GM04504 (cell line): ENCODE measurements at places on chromosomes 5 and 9.

GRCh38 chr9:134335486-134336220, 9.4 kb downstream of the RXRA start:
- DNase-seq: no peak

DNA sequence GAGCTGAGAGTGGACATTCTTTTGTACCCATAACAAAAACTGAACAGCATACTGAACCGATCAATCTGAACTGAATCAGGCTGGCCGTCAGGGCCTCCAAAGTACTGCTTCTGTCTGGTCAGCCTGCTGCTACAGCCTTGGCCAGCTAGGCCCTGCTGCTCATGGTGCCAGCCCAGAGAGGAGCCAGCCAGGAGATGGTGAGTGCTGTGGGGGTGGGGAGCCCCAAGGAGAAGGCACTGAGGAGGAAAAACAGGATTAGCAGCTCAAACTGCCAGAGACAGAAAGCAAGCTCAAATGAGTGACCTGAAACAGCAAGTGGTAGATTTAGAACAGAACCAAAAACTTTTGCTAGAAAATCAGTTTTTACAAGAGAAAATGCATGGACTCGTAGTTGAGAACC, 23.9 kb downstream of the SRP19 start:
- no peak for DNase-seq

- no peak for DNase-seq
These were observed 91.0 kb upstream of the COL5A1 start for GRCh38 chr9:134550584-134550983.

DNA sequence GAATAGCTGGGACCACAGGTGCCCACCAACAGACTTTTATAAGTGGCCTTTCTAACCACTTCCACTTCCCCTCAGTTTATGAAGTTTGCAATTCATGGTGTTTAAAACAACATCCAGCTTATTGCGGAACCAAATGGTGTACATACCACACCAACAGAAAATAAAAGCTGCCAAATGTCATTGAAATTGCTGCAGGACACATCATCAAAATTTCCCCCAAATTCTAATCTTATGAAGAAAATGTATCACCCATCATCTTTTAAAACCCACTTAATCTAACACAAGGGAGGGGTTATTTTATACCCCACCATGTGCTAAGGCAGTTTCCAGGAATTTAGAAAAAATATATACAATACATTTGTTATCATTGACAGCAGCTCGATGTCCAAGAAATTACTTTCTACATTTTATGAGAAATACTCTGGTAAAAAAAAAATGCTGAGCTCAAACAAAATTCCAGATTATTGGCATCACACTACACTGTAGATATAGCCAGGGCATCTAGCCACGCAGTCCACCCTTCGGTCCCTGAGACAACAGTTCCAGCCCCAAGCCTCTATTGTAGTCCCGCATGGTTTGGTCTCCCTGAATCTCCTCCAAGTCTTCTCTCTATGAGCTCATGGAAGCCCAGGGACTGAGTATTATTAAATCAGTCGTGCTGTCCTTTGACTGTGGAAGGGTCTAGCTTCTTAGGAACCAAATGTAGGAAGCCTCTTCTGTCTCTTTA, 372.8 kb upstream of the SLC30A5 start:
- DNase-seq: no peak

- DNase-seq: no peak
These were observed 51.1 kb downstream of the CCDC192 start for GRCh38 chr5:127754259-127754658.

DNA sequence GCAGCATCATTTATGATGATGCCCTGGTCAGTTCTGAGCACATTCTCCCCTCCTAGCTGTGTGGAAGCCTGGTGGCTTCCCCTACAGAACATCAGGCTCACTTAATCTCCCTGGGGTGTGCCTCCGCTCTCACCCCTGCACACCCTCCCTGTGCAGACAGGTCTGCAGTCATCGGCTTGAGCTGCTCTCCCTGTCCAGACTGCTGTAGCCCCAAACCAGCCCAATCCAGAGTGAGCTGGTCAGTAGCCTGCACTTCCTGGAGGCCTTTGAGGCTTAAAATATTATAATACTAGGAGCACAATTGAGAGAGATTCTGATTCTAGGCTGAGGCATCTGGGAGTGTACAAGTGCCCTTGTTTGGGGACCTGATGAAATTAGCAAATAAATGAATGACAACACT, 60.2 kb downstream of the PPARGC1B start:
- DNase-seq: no peak

GRCh38 chr9:136857166-136857565, 5.0 kb downstream of the MAMDC4 start:
- DNase-seq: no peak

- DNase-seq: no peak
These were observed 182.3 kb downstream of the SPATA31D1 start for GRCh38 chr9:82170866-82171265.

GRCh38 chr9:86460216-86461002, 106.2 kb upstream of the TUT7 start:
- DNase-seq: no peak

DNA sequence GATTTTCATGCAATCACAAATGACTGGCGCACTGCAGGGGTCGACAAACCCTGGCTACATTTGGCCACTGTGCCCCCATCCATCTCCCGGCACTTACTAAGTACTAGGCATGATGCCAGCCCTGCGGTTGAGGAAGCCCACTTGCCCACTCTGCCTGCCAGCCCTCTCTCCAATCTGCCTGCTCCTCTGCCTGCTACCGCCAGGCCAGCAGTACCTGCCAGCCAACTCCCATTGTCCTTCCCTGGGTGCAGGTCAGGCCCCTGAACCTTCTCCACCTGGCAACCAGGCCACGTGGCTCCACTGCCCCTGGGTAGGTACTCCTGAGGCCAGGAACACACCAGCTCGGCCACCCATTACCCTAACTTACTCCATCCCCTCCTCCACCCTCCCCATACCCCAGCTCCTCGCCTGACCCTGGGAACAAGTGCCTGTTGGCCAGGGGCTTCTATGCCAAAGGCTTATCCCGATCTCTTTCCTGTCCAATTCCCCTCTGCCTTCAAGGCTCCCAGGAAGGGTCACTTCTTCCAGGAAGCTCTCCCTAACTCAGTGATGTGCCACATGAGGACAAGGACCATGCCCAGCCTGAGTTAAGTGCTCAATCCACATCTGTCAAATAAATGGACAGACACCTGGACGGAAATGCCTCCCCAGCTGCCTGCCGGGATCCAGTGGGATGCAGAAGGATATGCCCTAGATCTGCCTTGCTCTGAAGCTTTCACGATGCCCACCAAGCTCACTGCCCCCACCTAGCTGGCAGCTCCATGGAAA, 6.6 kb downstream of the EEIG1 start:
- no peak for DNase-seq

GRCh38 chr5:140042643-140043507, at the start of gene NRG2:
Gene NRG2, minus strand, starts transcription at chr5:140043299.
- no peak for DNase-seq

DNA sequence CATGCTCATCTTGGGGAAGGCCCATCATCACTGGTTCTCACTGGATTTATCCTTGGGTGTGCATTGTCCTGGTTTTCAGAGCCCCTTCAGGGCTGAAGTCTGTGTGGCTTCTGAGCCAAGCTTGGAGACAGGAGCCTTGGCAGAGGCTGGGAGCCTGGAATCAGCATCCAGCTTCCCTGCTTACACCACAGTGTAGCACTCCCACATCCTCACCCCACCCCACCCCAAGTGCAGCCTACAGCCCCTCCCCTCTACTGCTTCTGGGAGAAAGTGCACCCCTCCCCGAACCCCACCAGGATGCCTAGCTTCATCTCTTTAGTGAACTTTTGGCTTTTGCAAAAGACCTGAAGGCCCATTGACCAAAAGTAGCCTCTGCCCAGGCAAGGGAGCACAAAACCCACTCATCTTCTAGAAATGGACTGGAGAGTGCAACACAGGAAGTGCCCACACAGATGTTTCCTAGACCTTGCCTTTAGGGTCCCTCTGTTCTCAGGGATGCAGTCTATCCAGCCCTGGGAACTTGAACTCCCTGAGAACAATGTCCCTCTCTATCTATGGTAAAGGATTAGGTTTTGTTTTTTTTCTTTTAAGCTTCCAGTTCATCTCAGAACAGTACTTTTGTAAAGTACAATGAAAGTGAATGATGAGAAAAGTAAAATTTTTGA, 189.7 kb downstream of the PALM2AKAP2 start:
- DNase-seq: no peak

DNA sequence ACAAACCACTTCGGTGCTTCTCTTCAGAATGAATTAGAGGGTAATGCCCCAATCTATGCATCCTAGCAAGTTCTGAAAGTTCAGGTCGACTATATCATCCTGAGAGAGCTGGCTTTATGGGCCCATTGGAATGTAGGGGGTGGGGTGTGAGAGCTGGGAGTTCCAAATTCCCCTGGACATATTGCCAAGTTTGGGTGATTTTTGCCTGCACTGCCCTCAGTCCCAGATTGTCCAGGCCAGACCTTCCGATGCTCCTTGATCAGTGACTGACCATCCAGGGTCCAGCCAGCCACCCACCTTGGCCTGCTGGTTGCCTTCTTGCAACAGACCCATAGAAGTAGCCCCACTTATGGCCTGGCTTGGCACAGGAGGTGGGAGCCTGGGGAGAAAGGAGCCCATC, 47.8 kb upstream of the CXCL14 start:
- no peak for DNase-seq

DNA sequence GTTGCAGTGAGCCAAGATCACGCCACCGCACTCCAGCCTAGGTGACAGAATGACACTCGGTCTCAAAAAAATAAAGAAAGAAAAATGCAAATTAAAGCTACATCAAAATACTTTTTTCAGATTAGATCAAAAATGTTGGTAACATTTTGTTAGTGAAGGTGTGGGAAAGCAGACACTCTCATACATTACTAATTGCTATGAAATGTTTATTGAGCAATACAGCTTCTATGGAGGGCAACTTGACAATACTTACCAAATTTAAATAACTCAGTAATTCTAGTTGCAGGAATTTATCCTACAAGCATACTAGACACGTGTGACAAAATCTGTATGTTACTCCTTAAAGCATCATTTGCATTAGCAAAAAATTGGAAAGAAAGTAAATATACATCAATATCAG, 4.1 kb downstream of the TRIM23 start:
- no peak for DNase-seq

DNA sequence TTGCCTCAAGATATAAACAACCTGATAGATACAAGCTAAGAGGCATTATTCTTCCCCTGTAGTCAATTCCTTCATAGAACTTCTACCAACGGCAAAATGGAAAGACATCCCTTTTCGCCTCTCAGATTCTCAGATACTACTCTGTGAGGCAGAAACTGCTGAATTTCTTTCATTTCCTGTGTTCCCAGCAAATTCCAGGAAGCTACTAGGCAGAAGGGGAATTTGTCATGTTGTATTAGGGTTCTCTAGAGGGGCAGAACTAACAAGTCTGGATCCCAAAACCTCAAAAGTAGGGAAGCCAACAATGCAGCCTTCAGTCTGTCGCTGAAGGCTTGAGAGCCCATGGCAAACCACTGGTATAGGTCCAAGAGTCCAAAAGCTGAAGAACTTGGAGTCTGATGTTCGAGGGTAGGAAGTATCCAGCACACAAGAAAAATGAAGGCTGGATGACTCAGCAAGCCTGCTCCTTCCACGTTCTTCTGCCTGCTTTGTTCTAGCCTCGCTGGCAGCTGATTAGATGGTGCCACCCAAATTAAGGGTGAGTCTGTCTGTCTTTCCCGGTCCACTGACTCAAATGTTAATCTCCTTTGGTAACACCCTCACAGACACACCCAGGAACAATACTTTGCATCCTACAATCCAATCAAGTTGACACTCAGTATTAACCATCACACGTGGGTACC, 15.2 kb downstream of the RNF180 start:
- no peak for DNase-seq

GRCh38 chr5:33824516-33825195, 67.1 kb downstream of the ADAMTS12 start:
- DNase-seq: peak; percentile 86

DNA sequence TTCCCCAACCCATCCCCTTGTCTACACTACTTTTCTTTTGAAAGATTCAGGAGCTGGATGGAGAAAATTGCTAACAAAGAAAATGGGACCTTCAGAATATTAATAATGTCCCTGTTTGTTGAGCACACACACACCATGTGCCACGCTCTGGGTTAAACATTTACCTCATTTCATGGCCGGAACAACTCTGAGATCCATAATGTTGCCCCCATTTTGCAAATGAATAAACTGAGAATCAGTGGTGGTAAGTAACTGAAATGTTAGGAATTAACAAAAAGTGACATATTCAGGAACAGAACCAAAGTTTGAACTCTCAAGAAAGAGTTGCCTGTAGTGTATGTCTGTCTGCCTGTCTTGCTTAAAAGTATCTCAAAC, 51.4 kb upstream of the SMAD5 start:
- no peak for DNase-seq

- no peak for DNase-seq
These were observed 29.6 kb downstream of the ADRB2 start for GRCh38 chr5:148856009-148856367.

DNA sequence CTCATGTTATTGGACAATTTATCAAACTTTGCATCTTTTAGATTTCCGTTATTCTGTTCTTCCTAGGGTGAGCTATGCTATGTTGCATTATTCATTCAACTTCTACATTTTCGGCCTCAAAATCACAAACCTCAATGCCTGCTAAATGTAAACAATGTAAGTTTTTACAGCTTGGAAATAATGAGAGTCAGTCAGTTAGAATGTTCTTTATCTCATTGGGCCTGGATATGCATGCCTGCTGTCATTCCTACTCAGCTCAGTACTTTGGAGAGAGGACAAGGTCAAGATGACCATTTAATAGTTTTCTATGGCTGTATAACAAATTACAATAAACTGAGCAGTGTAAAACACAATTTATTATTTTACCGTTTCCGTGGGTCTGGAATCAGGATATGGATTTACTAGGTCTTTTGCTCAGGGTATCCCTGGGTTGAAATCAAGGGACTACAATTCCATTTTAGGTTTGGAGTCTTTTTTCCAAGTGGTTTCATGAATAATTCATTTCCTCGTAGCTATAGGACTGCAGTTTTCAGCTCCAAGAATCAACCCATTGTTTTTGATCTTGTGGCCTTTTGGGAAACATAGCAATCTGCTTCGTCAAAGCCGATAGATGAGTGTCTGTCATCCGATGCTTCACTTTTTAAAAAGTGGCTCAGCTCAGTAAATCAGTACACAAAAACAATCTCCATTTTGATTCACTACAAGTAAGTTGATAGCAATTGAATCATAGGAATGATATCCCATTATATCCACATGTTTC, 1143.2 kb upstream of the CDH6 start:
- DNase-seq: no peak

- no peak for DNase-seq
These were observed 460.5 kb upstream of the CD180 start for GRCh38 chr5:67657055-67657454.

GRCh38 chr9:93576258-93577077, at the start of gene PHF2:
Gene PHF2, plus strand, starts transcription at chr9:93576584. Its CDS starts 190 bp downstream, at chr9:93576774.
- DNase-seq: no peak

GRCh38 chr9:35051069-35051967, 21.1 kb downstream of the VCP start:
- DNase-seq: no peak

- peak; percentile 86 for DNase-seq
These were observed 1.5 kb upstream of the TESK1 start for GRCh38 chr9:35603506-35603985.

- no peak for DNase-seq
These were observed 405.0 kb downstream of the ENC1 start for GRCh38 chr5:74235552-74235951.

GRCh38 chr9:127869310-127870152, 7.9 kb downstream of the AK1 start:
- peak; percentile 58 for DNase-seq

GRCh38 chr9:134751622-134752021, 110.0 kb downstream of the COL5A1 start:
- no peak for DNase-seq

- DNase-seq: no peak
These were observed 17.9 kb downstream of the EXD3 start for GRCh38 chr9:137404961-137405567.

- DNase-seq: no peak
These were observed at the start of gene PCDHGB2 for GRCh38 chr5:141359790-141360426. Gene PCDHGB2, plus strand, starts transcription at chr5:141359994. Its CDS starts 142 bp downstream, at chr5:141360136.
